Umbilical cord (tissue), 2 donors: ENCODE measurements at places on chromosomes 2 and 18.

GRCh38 chr2:101710036-101710435 is 12.5 kb downstream of the MAP4K4 start:
- no peak for DNase-seq

DNA sequence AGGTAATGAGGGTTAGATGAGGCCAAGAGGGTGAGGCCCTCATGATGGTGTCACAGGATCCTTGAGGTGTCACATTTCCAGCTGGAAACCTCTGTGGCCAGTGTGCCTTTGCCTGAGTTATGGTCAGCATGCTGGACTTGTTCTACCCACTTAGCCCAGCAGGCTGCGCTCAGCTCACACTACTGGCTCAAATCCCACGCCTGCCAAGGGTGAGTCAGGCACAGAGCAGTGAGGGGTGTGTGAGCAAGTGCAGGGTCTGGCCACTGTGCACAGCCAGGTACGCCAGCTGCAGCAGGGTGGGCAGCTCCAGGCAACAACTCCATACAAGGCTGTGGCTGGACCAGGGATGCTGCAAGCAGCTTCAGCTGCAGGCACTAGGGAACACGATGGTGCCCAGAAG is 616.6 kb upstream of the FSHR start:
- peak; percentile 19 for DNase-seq

DNA sequence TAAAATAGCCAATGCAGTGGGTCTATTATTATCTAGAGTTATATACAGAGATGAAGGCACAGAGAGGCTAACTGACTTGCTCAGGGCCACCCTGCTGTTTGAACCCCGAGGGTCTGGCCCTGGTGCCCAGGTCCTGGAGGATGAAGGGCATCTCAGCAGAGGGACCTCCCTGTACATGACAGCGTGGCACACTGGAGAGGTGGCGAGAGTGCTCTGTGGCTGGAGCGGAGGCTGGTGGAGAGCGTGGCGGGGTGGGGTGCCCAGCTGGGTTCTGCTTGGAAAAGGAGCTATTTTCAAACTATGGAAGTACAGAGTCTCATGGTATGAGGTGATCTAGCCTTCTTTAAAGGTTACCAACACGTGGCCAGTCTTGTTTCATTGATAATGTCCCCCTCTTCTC is 35.8 kb downstream of the GREB1 start:
- DNase-seq: no peak

- DNase-seq: no peak
Observed at GRCh38 chr2:159905926-159906714, 108.1 kb upstream of the CD302 start.

GRCh38 chr2:174633623-174633930 is 36.0 kb upstream of the WIPF1 start:
- DNase-seq: peak; percentile 86

DNA sequence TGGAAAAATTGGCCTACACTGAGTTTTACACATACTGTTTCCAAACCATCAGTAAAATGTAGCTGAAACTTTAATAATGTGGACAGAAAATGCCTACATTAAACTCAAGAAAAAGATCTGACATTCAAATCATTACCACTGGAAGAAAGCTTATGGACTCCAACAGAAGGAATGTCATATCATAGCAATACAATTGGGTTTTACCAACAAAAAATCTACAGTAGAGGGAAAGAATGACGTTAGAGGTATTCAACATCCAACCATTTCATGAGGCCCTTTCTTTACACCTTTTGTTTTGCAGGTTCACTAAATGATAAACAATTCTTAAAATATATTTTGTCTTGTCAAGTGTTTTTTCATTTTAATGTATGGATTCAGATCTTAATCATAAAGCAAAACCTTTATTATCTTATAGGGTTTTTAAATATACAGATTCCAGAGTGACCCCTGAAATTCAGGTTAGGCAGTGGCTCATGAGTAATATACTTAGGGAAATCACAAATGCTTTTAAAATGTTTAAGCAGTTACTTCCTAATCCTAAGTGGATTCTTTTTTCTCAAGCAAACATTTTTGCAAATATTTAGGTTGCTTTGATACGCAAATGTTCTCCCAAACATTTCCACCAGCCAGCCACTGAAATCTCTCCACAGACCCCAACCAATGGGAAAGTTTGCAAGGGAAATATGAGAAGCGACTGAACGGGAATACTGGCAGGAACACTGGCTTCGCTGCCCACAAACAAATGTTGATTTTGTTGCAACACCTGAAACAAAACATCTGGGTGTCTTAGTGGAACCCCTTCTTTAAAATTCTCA is 168.7 kb downstream of the TCF4 start:
- DNase-seq: no peak

GRCh38 chr2:42794271-42795046 is 2.1 kb upstream of the HAAO start:
- peak; percentile 64 for DNase-seq

GRCh38 chr18:34772887-34773286 is 62.8 kb downstream of the DTNA start:
- peak; percentile 5 for DNase-seq

DNA sequence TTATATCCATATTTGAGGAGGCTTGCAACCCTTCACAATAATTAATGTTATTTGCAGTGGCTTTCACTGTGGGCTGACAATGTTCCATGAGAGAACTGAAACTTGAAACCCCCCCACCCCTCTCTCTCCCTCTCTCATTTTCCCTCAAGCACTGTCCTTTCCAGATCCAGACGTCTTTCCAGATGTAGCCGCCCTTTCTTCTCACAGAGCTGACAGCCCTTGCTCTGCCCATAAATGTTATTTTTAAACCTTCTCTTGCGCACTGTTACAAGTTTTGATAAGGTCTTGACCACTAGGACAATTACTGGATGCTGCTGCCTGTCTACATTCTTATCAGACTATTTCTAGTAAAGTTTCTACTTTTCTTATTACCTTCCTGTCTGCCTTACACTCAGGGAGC is 91.4 kb upstream of the LINC00305 start:
- DNase-seq: no peak

DNA sequence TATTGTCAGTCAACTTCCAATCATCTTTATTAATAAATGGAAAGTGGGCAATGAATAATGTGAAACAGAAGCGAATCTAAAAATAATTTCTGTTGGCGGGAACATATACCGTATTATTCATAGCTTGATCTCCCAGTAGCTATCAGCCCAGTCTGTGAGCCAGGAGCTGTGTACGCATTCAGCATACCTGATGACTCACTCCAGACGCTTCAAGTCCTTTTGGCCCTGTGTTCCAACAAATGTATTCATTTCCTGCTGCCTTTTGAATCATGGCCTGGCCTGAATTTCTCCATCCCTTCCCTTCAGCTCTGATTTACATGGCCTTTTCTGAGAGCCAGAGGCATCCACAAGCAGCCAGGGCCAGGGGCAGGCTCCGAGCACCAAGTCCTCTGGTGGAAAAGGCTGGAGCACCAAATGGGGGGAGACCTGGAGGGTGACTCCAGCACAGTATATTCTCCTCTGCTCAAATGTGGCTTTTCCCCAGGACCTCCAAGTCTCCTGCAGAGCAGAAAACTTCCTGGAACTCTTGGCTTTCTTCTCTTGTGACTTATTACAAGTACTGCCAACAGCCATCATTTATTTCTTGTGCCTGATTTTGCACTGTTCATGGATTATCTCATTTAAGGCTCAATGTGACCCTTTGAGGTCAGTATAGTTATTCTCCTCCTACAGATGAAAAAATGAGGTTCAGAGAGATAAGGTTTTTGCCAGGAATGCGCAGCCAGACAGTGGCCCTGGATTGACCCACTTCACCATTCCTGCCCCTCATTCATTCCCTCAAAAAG is 108.7 kb downstream of the EN1 start:
- DNase-seq: peak; percentile 95

- DNase-seq: peak; percentile 73
Observed at GRCh38 chr2:212540341-212540740, 1.7 kb upstream of the ERBB4 start.

- no peak for DNase-seq
Observed at GRCh38 chr2:73283545-73284295, 558 bp downstream of the FBXO41 start.

GRCh38 chr2:38660282-38660681 is 5.6 kb upstream of the GALM start:
- DNase-seq: no peak

DNA sequence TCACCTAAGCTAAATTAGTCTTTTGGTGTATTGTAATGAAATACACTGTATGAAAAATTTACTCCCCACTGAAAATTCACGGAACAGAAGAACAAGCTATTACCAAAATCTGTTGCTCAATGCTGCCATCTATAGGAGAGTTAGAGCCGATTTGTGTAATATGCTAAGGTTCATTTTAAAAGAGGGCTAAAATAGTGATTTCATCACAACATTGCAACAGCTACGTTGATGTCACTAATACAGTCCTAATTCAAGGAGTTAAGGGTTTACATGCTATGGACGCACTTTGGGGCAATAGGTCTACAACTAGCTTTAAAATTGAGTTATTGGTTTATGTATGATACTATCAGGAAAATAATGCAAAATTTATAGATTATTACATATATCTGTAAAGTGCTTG is 3.0 kb upstream of the IRS1 start:
- DNase-seq: peak; percentile 84

GRCh38 chr18:46282177-46282570 is 178.0 kb downstream of the HAUS1 start:
- DNase-seq: no peak

DNA sequence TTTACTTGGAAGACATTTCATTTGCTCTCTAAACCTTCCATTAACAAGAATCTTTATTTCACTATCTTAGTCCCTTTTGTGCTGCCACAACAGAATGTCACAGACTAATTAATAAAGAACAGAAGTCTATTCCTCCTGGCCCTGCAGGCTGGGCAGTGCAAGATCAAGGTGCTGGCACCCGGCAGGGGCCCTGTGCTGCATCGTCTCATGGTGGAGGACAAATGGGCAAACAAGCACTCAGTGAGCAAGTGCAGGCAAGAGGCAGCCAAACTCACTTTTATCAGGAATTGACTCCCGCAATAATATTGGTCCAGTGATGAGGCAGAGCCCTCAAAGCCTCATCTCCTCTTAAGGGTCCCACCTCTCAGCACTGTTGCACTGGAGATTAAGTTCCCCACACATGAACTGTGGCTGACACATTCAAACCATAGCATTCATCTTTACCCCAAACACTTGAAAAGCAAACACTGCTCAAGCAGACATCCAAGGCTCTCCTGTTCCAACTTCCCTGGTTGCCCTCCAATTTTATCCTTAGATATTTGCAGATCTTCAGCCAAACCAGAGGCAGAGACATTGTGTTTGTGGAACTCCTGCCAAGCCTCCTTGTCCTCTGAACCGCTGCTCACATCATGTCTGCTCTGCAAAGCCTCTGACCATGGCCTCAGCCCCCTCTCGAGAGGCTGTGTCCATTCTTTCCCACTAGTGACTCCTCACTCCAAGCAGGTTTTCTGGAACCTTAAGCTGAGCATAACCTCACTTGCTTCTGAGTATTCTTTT is 404.4 kb upstream of the SOX11 start:
- DNase-seq: no peak

- no peak for DNase-seq
Observed at GRCh38 chr2:224029876-224030275, 9.2 kb downstream of the SERPINE2 start.

GRCh38 chr2:55112229-55113031 is 62.2 kb upstream of the RTN4 start:
- DNase-seq: peak; percentile 86

- DNase-seq: peak; percentile 14
Observed at GRCh38 chr2:30865243-30865642, 58.0 kb upstream of the CAPN13 start.

DNA sequence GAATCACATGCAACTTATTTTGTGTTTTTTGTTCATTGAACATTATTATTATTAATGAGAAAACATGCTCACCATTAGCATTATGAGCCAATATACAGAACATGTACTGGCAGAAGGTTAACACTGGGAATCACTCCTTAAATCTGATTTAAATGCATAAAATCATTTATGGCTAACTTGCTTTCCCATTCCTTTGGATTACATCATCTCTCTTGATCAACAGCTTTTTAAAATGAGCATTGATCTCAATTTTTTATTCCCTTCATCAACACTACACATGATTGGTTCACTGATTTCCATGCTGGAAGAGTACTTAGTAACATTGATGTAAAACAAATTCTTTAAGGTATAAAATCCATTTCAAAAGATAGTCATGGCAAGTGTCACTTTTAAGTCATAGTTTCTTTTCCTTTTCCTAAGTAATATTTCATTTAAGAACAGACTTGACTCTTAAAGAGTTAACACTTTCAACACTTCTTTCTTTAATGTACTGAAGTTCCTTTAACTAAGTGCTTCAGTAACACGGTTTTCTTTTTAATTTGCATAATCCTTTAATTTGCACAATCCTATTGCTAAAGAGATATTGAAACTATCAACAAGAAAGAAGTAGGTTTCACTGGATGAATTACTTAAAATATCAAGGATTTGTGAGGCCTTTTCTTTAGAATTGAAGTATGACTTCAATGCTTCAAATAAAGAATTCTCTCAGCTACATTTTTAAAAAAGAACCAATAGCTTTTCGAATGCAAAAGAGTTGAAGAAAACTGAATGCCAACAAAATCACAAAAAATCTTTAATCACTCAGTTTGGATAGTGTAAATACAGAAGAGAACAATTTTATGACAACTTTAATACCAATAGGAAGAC is 24.9 kb upstream of the BUB1 start:
- no peak for DNase-seq

DNA sequence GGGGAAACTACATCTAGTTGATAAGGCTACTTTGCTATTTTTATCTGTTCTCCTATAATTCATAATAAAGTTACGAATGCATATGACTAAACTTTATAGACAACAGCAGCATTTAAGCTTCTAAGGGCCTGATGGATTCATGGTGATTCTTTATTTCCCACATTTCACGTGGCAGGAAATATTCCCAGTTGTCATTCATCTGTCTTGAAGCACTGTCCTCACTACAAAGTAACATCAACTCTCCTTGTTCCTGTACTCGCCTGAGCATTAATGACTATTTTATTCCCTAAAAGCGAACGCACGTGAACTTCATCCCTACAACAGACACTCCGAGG is 2.6 kb downstream of the SATB2 start:
- no peak for DNase-seq

- DNase-seq: peak; percentile 40
Observed at GRCh38 chr2:48723129-48723528, 32.4 kb downstream of the LHCGR start.

DNA sequence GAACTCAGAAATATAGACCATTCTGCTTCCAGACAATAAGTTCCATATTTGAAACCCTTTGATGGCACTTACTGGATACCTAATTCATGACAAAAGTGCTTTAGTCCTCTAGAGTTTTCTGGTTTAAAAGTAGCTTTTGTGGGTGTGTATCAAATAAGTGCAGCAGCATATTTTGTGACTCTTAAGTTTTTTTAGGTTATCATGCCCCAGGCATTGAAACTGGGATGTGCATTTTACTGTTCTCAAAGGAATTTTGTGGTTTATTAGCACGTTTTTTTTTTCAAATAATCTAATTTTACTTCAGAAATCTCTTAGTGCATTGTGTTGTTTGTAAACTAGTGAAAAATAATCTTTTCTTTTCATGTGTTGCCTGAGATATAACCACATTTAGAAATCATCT is 1.5 kb downstream of the XRCC5 start:
- no peak for DNase-seq

- DNase-seq: no peak
Observed at GRCh38 chr2:237039301-237040031, 46.2 kb upstream of the COPS8 start.
